ENCODE measurements at places on chromosomes 12 and 14.

DNA sequence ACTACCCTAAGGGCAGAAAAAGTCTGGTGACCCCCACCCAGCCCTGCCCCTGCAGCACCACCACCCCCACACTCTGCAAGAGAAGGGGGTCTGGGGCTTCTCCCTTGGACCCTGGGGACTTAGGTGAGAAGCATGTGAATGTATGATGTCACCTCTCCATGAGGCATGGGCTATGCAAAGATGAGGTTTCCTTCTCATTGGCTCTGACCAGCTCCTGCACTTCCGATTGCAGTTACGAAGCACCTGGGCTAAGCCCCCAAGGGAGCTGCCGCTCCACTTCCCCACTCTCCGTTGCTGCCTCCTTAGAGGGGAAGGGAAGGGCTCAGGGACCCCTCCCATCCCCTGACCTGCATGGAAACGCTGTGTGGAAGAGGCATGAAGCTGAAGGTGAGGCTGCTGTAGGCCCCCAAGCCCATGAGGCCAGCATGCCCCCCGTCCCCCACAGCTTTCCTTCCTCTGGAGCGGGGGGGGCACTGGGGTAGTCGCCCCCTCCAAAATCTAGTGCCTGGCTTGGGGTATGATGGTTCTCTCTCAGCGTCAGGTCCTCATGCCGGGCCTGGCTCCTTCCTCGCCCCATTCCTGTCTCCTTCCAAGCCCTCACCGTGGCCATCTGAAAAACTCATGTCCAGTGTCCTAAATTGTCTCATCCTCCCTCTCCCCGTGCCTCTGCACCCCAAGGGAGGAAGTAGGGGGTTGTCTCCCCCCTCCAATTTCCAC is 5.5 kb upstream of the DDX23 start:
- no peak for DNase-seq

DNA sequence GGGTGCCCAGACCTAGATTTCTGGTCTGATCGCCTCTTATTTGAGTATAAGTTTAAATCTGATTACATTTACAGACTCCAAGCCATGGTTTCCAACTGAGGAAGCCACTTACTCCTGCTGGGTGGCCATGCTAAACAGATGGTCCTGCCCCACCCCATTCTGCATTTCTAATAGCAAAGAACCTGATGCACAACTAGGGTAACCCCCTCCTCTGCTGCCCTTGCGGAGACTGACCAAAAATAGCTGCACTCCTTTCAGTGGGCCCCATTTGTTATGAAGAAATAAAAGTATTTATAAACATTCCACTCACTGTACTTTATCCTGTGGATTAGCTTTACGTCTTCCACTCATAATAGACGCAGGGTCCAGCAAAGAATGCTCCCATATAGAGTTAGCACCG is 6.8 kb downstream of the GIT2 start:
- DNase-seq = no peak

- no peak for DNase-seq
These were observed 30.4 kb downstream of the FRS2 start for GRCh38 chr12:69500631-69501030.

GRCh38 chr12:79601908-79602307 is 88.9 kb downstream of the PAWR start:
- no peak for DNase-seq

DNA sequence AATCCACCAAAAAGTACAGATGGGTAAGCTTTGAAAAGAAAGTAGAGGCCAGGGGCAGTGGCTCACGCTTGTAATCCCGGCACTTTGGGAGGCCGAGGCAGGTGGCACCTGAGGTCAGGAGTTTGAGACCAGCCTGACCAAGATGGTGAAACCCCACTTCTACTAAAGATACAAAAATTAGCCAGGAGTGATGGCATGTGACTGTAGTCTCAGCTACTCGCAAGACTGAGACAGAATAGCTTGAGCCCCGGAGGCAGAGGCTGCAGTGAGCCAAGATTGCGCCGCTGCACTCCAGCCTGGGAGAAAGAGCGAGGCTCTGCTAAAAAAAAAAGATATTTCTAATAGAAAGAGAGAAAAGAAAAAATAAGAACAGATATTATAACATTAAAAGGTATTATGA is 134.2 kb upstream of the SLCO1C1 start:
- no peak for DNase-seq

GRCh38 chr12:94172973-94173372 is 24.6 kb downstream of the PLXNC1 start:
- no peak for DNase-seq

DNA sequence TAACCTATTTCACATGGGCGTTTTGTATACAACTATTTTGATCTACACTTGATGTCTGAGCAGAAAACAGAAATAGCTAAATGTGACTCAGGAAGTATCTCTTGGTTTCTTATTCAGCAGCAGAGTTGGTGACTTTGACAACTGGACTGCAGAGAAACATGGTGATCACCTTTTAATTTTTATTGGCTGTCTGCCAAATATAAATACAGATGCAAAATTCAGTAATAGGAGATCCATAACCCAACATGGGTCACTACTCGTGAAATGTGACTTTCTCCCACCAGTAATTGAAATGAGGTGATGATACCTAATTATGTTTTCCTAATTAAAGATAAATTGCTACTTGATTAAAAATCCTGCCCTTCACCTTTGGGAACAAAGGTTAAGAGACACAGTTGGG is 487.1 kb downstream of the NELL2 start:
- DNase-seq = no peak

DNA sequence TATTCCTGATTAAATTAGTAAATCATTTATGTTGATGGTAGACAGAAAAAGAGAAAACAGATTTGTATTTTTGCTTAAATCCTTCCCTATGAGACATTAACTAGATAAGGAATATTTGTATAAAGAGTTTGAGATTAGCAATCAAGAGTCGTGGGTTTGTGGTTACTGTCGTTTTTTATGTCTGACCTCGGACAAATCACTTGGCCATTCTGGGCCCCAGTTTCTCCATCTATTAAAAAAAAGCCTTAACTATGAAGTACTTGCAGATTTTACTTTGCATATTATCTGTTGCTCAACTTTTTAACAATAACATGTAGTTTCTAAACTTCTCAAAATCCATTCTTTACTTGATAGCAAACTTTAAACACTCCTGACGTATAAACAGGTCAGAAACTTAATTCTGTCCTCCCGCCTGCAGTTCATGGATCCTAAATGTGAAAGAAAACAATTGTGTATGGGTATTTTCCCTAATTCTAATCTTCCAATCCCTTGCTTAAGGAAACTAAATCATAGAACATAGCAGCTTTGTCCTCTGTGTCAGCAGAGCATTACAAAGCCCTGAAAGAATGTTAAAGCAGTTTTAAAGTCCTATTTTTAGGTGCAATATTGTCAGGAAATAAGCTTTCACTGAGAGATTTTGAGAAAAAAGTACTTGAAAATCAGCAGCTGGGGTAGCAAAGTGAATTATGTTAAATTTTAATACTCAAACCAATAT is 118.2 kb downstream of the GPR135 start:
- no peak for DNase-seq

- DNase-seq = no peak
These were observed 85.0 kb downstream of the IPO8 start for GRCh38 chr12:30610718-30611117.

DNA sequence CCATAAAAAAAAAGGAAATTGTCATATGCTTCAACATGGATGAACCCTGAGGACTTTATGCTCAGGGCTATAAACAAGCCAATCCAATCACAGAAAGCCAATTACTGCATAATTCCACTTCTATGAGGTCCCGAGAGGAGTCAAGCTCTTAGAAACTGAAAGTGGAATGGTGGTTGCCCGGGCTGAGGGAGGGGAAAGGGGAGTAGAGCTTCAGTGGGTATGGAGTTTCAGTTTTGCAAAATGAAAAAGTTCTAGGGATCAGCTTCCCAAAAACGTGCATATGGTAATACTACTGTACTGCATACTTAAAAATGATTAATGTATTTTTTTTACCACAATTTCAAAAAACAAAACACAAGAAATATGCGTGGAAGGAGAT is 52.0 kb downstream of the RNF34 start:
- DNase-seq = no peak

DNA sequence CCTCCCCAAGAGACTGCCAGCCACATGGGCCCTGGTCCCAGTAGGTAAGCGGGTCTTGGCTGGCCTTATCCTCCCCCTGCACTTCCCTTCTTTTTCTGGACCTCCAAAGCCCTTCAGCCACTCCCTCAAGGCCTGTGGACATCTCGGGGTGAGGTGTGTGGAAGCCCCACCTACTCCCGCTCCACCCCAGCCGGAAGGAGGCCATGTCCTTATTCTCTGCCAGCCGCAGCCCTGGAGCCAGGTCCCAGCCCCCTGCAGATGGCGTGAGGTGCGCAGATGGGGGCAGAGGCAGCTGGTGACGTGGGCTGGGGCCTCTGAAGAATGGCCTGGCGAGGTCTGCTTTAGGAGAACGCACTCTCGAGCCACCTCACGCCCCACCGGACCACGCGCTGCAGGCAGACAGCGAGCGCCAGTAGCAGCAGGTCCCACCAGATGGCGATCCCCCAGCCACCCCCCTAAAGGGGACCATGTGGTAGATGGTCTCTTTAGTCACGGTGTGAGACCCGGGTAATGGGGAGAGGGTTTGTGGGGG is 167.1 kb downstream of the TSPAN9 start:
- DNase-seq = no peak

GRCh38 chr14:89454996-89455395 is 38.0 kb upstream of the FOXN3 start:
- DNase-seq = no peak

- no peak for DNase-seq
These were observed 81.5 kb downstream of the ESR2 start for GRCh38 chr14:64212666-64213065.

DNA sequence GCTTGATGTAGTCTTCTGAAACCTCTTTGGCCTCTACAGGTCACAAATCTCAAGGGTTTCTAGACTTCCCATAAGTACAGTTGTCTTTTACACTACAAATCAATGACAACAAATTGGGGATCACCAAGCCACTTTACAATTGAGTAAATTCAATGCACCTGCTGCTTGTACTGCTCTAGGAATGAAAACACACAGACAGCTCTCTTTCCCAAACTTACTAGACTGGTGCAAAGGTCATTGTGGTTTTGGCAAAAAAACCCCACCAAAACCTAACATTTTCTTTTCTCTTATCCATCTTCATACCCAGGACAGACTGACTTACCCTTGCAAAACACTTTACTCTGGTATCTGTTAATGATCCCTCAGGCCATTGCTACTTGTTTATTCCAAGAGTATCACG is 2.7 kb downstream of the M6PR start:
- no peak for DNase-seq

- DNase-seq = no peak
These were observed 193.8 kb downstream of the SYT1 start for GRCh38 chr12:79058342-79058741.

- DNase-seq = no peak
These were observed 115.8 kb downstream of the RAD51B start for GRCh38 chr14:67935371-67935770.

- DNase-seq = no peak
These were observed 90.0 kb upstream of the PLEKHA5 start for GRCh38 chr12:19039515-19039914.
